ENCODE measurements at places on chromosomes 11 and 22.
A peak's percentile ranks its signal among the peaks of the same experiment; 100 is the strongest.

DNA sequence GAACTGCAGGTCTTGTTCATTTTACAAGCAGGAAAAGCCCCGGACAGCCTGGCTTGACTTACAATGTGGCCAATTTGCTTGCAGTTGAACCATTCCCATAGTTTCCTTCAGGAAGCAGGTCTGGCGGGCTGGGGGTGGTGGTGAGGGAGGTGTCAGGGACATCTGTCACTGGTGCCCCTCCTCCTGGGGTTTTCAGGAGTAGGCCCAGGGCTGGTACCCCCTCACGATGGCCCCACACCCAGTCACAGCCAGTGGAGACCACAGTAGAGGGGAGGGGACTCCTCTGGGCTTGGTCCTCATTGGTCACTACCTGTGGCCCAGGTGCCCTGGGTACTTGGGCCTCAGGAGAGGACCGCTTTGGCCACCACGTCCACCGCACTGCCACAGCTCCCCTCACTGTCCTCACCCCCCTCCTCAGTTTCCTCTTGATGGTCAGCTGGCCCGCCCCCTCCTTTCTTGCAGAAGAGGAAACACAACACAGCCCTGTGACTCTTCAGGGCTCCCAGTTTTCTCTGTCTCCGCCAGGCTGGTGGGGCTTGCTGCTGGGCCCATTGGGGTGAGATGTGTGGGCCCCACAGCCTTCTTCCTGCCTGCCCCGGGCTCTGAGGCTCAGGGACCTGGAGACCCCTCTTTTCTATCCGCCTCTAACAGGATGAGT is 39.8 kb upstream of the SHISAL1 start:
- DNase-seq: no peak

GRCh38 chr11:20134991-20135736 is 25.1 kb downstream of the DBX1 start:
- DNase-seq: no peak

GRCh38 chr11:4066910-4067309 is 27.7 kb upstream of the RRM1 start:
- DNase-seq: no peak

DNA sequence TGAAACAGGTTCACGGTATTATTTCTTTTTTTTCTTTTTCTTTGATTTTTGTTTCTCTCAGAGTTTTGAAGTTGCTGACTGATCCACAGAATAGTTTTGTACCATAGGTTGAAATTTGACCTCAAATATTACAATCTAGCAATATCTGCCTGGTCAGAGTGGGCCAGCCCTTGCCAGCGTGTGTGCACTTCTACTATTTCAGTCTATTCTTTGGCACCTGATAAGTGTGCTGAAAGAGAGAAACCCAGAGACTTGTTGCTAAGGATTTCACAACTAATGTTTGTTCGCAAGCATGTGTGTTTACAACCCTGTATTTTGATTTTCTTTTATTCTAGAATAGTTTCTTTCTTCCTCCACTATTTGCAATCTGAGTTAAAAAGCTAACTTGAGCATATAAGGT is 1125.2 kb upstream of the CNTN5 start:
- DNase-seq: no peak

GRCh38 chr11:57424792-57425564 is 1.9 kb downstream of the SLC43A3 start:
- DNase-seq: peak; percentile 74

- no peak for DNase-seq
These were observed 50.5 kb downstream of the BDNF start for GRCh38 chr11:27649800-27650199.

Data from GM03348 (cell line).